Mammary epithelial cell (primary cell): ENCODE measurements at places on chromosomes 4 and X. TPM values are rescaled to one million over a fixed set of nuclear protein-coding genes. Genes with fewer than 3 reads are reported as not detected.

DNA sequence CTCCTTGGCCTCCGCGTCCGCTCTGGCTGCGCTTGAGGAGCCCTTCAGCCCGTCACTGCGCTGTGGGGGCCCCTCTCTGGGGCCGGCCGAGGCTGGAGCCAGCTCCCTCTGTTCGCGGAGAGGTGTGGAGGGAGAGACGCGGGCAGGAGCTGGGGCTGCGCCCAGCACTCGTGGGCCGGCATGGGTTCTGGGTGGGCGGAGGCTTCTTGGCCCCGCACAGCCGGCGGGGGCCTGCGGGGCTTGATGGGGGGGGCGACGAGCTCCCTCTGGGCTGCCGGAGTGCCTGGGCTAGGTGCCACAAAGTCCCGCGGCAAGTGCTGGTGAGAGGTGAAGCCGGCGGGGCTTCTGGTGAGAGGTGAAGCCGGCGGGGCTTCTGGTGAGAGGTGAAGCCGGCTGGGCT is 61.9 kb downstream of the ANKRD50 start:
- no peak for DNase-seq

GRCh38 chr4:24769571-24769970 is 25.8 kb upstream of the SOD3 start:
- no peak for DNase-seq

DNA sequence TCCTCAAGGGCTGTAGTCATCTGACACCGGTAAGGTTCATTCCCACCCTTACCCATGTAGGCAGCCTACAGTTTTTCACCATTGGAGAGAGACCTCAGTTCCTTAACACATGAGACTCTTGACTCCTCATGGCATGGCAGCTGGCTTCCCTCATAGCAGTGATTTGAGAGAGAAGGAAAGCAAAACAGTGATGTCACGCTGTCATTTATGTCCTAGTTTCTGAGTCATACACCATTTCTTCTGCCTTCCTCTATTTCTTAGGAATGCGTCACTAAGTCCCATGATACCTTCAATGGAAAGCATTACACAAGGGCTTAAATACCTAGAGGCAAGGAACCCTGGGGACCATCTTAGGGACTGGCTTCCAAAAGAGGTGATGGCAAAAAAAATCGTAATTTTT is 226.1 kb downstream of the SPCS3 start:
- DNase-seq, result no peak

The AKAP14 gene
- polyA plus RNA-seq, result not detected

The ARHGAP4 gene
- 0.66 TPM for polyA plus RNA-seq
